ENCODE measurements at places on chromosomes 5 and 9. TPM values are rescaled to one million over a fixed set of nuclear protein-coding genes. Genes with fewer than 3 reads are reported as not detected.

DNA sequence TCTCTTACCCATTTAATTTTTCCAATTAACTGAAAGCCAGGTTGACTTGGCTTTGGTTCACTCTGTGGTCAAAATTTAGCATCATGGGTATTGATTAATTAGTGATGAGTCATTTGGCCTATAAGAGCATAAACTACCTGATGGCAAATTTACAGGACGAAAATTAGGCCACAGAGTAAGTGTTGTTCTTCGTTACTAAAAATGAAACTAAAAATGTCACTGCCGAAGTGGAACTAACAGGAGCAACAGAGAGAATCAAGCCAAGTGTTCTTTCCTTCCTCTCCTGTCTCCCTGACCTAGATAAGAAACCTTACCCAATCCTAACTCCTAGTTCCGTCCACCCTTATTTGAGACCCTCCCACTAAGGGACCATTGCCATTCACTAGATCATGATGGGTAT, 176.9 kb downstream of the RAB3C start:
- DNase-seq = no peak

GRCh38 chr9:17488662-17489061, 90.2 kb upstream of the SH3GL2 start:
- DNase-seq = no peak

GRCh38 chr5:168260353-168261226, 30.9 kb upstream of the WWC1 start:
- DNase-seq = no peak

GRCh38 chr5:76763136-76763535, 47.2 kb downstream of the F2R start:
- DNase-seq = no peak

DNA sequence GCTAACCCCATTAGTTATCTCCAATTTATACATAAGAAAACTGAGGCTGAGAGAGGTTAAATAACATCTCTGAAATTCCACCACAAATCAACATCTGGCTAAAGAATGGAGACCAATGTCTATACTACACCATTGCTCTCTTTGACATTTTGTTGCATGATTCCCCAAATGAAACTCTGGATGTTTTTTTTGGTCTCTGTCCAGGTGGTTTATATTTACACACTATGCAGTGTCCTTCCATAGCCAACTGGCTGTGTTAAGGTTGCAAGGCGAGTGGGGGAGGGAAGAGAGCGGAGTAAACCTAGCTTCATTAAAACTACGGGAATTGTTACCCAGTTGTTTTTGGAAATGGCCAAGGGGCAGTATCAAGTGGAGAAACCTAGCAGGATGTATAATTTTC, 67.2 kb downstream of the KIF4B start:
- no peak for DNase-seq

- DNase-seq = no peak
Observed at GRCh38 chr5:93580927-93581445, at the start of gene NR2F1-AS1. Gene NR2F1-AS1, minus strand, starts transcription at chr5:93581219.

- DNase-seq = no peak
Observed at GRCh38 chr5:32329395-32329834, 16.7 kb upstream of the MTMR12 start.

DNA sequence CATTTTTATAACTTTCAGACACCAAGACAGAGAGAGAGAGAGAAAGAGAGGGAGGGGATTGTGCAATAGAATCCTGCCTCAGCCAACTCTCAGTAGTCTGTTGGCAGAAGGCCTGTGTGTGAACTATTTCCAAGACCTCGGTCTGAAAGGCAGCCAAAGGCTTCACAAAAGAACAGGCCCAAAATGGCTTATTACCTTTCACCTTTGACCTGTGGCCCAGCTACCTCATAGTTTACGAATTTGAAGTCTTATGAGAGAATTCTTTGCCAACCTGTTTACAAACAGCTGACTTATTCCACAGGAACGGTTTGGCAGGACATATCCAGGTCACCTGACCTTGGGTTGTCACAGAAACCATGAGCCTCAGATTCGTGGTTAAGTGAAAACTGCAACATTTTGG, 48.6 kb downstream of the NR2F1-AS1 start:
- DNase-seq = no peak

Gene PCDHA1
- total RNA-seq = not detected

Gene SHROOM1
- 1.3 TPM for total RNA-seq

Gene URM1
- 36.4 TPM for total RNA-seq

Gene BARX1
- total RNA-seq = 9.1 TPM

Gene SLC36A2
- not detected for total RNA-seq

Gene LIFR
- 0.25 TPM for total RNA-seq

Gene ZNF883
- total RNA-seq = 1.0 TPM

All from activated naive CD4-positive, alpha-beta T cell treated with anti-CD3 and anti-CD28 coated beads, Interleukin-2, amount 50 U/mL, for 72 hours (primary cell).